ENCODE measurements at places on chromosomes 12 and 14.
A peak's percentile ranks its signal among the peaks of the same experiment; 100 is the strongest.

DNA sequence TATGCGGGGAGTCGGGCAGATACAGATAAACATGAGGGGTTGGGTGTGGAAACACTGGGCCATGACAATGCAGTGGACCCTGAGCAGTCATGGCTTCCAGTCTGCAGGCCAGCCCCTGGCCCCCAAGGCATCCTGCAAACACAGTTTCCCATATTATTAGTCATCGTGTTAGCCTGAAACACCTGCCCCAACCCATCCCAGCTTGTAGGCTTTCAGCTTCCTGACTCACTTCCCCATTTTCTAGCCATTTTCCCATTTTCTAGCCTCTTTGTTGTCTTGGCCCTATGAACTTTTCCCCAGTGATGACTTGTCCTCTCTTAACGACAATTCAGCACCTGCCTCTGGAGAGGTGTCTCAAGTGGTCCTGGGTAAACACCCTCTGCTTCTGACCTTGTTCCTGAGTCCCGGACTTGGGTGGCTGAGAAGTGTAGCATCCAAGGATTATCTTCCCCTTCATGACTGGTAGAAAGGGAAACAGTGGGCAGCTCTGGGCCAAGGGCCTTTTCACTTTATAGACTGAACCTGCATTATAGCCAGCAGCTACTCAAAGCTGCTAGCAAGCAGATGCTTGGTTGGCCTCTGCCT is 4.3 kb upstream of the PGF start:
- no peak for DNase-seq

DNA sequence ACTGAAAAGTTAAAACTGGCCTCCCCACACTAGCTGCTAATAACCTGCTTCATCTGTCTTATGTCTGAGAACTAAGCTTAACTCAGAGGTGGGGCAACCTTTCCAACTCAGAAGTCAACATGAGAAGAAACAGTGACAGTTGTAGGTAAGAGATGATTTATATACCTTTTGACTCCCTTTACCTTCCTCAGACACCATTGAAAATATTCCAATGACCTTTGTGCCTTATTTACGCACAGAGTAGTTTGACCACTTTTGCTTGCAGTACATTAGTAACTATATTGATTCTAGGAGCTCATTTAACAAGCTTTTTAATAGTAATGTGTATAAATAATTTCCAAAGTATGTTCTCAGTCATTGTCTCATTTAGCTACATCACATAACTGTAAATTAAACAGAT is 77.6 kb downstream of the ALX1 start:
- DNase-seq: no peak

DNA sequence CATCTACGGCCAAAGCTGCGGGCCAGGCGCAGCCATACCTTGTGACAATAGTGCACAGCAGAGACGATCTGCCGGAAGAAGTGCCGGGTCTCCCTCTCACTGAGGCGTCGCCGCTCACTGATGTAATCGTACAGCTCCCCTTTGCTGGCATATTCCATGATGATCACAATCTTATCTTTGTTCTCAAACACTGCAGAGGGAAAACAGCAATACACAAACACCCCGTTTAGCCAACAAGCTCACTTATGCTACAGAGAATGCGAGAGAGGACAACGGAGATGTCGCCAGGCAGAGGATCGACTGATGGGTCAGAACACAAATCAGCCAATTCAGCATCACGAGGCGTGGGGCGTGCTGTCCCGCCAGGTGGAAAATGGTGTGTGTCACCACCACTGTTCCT is 52.1 kb downstream of the NUAK1 start:
- no peak for DNase-seq

DNA sequence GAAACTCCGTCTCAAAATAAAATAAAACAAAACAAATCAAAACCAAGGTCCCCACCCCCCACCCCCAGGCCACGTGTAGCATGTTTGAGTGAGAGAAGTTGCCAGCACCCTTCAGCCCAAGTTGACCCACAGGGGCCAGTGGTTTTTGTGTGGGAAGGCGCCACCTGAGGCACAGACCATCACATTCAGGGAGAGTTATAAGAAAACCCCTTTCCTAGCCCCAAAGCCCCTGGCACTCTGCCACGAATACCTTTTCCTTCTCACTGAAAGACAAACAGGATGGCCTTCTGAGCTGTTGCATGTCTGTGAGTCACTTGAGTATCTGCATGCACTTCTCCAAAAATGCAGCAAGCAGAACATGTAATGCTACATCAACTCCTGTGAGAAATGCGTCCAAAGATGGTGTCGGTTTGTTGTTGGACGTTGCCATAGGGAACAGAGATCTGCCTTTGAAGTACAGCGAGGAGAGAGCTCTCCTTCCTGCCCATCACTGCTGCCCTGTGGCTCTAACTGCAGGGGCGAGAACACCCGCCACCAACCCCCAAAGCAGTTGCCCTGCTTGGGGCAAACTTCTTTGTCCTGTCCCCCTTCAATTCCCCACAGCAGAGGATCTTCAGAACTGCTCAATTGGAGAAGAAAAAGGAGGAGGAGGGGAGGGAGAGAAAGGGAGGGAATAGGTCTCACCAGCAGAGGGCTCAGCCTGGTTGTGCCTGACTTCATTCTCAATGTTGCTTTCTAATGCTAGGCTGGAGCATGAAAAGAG is 2.7 kb upstream of the TRAF3 start:
- DNase-seq: peak; percentile 39

GRCh38 chr12:97048421-97049035 is 141.5 kb downstream of the NEDD1 start:
- DNase-seq: no peak

- DNase-seq: no peak
These were observed 18.3 kb downstream of the PXN start for GRCh38 chr12:120247183-120247582.

- DNase-seq: no peak
These were observed 7.2 kb downstream of the FUT8 start for GRCh38 chr14:65419593-65420252.

DNA sequence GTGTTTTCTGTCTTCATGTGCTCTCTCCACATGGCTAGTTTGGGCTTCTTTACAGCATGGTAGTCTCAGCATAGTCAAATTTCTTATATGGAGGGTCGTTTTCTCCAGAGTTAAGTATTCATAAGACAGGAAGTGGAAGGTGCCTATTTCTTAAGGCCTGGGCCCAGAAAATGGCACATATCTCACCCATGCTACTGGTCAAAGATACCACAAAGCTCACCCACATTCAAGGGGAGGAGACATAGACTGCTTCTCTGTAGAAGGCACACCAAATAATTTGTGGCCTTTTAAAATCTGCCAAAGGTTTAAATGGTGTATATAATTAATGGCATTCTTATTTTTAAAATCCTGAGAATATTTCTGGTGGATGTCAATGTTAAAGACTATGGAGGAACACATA is 44.8 kb downstream of the CCDC91 start:
- DNase-seq: no peak

GRCh38 chr14:81516986-81517797 is 16.5 kb downstream of the SEL1L start:
- no peak for DNase-seq

DNA sequence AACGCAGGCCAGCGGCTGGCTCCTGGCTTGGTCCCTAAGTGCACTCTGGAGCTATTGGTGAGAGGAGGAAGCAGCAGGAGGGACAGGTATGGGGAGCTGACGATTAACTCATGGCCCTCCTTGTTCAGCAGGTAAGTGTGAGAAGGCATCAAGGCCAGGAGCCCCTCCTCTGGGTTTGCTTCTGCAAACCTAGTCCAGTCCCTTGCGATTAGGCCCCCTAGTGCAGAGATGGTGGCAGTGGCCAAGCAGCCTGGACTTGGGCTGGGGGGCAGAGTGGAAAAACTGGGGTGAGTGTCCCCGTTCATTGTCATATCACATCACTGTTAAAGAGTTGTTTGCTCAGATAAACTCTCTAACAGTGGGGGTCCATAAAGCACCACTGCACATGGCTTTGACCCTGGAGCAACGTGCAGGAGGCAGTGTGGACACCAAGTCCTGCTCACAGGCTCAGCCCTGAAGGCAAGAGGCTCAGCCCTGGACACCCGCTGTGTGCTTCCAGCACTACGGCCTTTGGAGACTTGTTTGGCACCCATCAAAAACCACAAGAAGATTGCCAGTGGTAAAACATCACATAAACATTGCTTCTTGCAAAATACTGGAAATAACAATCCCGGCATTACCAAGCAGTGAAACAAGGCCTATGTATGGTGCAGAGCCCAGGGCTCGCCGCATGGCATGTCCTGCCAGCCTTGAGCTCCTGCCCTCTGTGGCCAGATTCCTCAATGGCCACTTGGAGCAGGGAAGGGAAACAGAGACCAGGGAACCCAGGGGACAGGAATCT is 184.3 kb upstream of the RTL1 start:
- no peak for DNase-seq

DNA sequence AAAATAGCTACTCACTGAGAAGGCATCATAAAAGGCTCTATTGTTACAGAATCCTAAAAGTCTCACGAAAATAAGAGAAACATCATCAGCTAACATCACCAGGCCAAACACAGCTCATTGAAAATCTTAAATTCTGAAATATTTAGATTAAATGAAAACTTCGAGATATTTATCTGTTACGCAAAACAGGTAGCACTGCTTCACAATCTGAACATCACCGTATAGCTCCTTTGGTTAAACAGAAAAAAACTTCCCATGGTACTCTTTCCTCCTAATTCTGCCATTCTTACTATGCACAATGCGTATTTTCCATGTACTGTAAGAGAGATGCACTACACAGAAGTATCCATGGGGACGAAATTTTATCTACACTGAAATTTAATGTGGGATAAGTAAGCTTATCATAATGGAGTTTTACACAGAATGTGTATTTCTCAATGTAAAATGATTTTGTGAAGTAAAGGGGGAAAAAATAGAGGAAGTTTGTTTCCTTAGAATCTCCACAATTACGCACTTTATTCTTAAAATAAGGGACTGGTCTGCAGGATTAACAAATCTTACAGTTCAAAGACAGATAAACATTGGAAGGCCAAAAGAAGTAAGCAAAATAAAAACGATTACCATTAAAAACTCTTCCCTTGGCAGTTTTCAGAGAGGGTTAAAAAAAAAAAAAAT is 1.9 kb downstream of the SGPP1 start:
- no peak for DNase-seq

- DNase-seq: no peak
These were observed 134.7 kb upstream of the GSC start for GRCh38 chr14:94904636-94905035.

GRCh38 chr12:117311-117710 is 50.7 kb downstream of the IQSEC3 start:
- no peak for DNase-seq

DNA sequence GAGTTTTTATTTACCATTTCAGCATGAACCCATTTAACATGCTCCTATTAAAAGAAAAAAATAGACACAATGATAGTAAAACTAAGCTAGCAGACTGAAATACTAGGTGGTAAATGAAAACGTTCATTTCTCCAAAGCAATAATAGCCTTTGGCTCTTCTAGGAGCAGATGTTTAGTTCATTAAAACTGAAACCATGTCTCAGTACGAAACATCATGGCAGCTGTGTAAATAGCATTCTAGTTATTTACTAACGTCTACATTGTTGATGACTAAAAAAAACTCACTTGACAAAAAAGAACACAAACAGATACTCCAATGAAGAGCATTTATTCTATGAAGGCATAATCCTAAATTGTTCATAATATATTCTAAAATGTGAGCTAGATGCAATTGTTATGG is 17.9 kb downstream of the RECQL start:
- no peak for DNase-seq

DNA sequence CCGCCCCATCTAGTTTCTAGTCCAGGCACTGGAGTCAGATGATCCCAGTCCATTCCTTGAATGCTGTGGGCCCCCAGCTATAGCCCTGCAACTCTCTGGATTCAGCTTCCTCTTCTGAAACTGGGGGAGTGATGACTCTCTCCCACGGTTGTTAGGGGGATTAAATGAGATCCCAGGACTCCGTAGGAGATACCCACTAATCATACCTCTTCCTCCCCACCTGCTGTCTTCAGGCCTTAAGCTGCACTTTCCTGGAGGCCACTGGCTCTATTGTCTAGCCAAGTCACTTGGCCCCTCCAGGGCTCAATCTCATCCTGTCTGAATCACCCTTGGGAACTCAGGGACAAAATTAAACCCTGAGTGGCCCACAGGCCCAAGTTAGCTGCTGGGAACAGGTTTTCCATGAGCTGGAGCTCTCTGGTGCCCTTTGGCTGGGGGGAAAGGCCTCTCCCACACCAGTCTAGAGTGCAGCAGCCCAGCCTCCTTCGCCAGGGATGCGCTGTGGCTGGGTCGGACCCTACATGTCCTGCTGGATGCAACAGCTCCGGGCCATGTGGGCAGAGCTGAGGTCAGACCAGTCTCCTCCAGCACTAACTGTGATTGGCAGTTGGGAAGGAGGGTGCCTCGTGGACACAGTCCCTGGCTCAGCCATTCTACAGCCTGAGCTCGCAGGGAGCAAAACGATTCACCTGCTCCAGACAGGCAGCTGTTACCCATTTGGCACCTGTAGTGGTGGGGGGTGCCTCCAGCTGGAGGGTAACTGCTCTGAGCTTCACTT is 6.0 kb upstream of the ASB2 start:
- DNase-seq: no peak

DNA sequence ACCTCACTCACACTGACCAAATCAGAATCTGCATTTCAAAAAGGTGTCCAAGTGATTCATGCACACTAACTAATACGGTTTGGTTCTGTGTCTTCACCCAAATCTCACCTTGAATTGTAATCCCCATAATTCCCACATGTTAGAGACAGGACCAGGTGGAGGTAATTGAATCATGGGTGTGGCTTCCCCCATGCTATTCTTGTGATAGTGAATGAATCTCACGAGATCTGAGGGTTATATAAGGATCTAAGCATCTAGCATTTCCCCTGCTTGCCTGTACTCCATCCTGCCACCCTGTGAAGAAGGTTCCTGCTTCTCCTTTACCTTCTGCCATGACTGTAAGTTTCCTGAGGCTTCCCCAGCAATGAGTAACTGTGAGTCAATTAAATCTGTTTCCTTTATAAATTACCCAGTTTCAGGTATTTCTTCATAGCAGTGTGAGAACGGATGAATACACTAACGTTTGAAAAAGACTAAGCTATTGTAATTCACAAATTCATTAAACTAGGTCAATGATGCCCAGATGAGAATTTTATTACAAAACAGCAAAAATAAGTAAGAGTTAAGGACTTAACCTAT is 759.1 kb downstream of the GALC start:
- DNase-seq: no peak

DNA sequence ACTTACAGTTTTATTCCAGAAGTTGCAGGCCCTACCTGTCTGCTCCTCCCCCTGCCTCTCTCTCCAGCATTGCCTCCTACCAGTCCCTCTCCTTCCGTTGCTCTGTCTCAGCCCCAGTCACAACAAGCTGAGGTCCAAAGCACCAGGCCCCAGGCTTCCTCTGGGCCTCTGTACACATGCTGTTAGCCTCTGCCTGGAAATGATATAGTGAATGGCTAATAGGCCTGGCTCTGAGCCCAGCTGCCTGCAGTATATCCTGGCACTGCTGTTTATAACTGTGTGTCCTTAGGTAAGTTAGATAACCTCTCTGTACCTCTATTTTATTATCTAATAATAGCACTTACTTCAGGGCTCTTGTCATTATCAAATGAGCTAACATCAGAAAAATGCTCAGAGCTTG is 114.9 kb upstream of the PWP1 start:
- DNase-seq: no peak

Data from C1 segment of cervical spinal cord (tissue), 14 donors.